ENCODE measurements at places on chromosomes 7 and 10.

DNA sequence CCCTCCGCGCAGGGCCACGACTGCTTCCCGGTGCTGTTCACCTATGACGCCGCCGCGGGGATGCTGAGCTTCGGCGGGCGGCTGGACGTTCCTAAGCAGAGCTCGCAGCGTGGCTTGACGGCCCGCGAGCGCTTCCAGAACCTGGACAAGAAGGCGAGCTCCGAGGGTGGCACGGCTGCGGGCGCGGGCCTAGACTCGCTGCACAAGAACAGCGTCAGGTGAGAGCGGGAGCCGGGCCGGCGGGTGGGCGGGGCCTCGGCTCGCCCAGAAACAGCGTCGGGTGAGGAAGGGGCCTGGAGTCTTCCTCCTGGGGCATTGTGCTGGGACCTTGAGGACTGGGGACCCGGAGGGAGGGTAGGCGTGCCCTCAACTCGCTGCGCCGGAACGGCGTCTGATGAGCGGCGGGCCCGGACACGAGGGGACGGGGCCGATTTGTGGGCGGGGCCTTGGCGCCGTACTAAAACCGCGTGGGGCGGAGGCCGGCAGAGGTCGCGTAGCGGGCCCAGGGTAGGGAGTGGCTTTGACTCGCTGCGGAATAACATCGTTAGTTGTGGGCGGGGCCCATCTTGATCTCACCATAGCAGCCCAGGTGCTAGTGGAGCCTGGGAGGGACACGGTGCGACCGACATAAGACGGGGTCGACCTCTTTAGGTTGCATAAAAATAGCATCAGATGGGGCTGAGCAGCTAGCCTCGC lies 15.6 kb downstream of the PDAP1 start:
- DNase-seq = peak; percentile 65

GRCh38 chr10:116599991-116600390 lies 9.2 kb downstream of the PNLIPRP1 start:
- DNase-seq = no peak

DNA sequence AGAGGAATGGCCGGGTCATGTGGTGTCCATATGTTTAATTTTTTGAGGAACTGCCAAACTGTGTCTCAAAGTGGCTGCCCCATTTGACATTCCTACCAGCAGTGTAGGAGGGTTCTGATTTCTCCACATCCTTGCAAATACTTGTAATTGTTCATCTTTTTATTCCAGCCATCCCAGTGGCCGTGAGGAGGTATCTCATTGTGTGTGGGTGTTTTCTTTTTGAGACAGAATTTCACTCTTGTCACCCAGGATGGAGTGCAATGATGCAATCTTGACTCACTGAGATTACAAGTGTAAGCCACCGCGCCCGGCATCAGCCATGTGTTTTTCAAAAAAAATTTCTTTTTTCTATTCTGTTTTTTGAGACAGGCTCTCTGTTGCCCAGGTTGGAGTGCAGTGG lies 38.7 kb upstream of the DLG5 start:
- DNase-seq = peak; percentile 36

- DNase-seq = no peak
These were observed 25.8 kb upstream of the GPNMB start for GRCh38 chr7:23220690-23221305.

DNA sequence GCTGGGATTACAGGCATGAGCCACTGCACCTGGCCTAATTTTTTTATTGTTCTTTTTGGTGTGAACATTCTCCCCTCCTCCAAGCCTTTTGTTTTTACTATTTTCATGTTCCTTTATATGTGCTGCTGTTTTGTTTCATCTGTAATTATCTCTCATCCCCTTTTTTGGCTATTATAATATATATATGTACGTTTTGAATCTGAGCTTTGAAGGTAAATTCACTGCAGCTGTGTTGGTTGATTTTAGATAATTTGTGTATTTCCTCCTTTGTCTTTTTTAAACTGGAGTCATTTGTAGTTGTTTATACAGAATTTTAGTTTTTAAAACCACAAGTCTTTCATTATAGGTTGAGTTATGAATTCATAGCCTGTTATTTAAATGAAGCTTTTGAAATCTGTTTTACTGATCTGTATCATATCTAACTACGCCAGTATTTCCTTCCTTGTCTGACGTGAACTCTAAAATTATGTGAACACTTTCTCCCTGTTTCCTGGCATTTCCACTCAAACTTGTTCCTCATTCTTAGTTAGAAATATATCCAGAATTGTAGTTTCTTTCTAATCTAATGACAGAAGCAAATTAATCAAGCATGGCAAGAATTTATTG lies 54.9 kb downstream of the PTEN start:
- DNase-seq = no peak

GRCh38 chr10:13146379-13146778 lies 15.0 kb upstream of the MCM10 start:
- no peak for DNase-seq

DNA sequence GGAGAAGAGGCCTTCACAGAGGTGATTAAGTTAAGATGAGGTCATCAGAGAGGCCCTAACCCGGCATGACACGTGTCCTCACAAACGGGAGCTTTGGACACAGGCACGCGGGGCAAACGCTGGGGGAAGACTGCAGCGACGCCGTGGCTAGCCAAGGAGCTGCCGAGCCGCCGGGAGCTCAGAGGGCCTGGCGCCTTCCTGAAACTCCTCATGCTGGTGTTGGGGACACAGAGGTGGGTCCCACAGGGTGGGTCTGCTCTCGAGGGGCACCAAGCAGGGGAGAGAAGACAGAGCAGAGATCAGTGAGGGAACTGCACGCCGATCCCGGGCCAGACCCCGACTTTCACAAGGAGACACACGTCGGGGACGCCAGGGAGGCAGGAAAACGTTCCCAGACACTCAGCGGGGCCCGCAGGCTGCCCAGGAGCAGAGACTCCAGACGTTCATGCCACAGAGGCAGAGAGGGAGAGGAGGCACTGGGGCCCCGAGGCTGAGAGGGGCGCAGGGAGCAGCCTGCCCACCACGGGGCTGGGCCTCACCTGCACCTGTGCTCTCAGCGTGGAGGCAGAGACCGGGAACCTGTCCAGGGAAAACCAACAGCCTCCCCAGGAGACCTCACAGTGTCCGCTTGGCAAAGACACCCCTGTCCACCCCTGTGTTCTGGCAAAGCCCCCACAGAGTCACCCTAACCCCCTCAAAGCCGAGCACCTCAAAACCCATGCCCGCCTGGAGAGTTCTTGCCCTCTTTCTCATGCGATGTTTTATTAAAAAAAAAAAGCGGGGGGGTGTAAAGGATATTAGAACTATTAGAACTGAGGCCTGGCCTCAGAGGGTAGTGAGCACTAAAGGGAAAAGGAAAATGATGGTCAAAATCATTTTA lies 103.8 kb downstream of the PDGFA start:
- DNase-seq = no peak

DNA sequence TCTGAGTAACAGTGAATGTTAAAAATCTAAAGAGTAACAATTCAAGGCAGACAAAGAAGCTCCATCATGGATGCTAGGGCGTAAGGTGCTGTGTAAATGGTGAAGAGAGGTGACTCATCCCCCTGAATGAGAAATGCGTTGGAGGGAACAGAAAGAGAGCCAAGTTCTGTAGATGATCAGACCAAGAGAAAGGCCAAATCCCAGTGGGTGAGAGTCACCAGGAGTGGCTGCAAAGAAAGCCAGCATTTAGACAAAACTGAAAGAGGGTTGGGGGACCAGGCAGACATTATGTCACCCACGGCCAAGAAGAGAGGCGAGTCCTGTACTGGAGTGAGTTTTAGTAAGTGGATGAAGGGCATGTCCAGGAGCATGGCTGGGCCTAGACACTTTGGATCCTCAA lies 153.1 kb downstream of the TRIL start:
- peak; percentile 16 for DNase-seq

Measured in AG08396 (cell line).